Stimulated activated CD8-positive, alpha-beta memory T cell treated with anti-CD3 and anti-CD28 coated beads, Interleukin-4, amount 100 ng/mL, for 4 hours (primary cell): ENCODE measurements at places on chromosomes 6 and 20.

- no peak for DNase-seq
Measured at GRCh38 chr6:121383478-121383877, 49.2 kb upstream of the TBC1D32 start.

GRCh38 chr6:115932481-115932880 is 128.2 kb downstream of the FRK start:
- no peak for DNase-seq

- no peak for DNase-seq
Measured at GRCh38 chr6:155510879-155511278, 55.2 kb upstream of the NOX3 start.

DNA sequence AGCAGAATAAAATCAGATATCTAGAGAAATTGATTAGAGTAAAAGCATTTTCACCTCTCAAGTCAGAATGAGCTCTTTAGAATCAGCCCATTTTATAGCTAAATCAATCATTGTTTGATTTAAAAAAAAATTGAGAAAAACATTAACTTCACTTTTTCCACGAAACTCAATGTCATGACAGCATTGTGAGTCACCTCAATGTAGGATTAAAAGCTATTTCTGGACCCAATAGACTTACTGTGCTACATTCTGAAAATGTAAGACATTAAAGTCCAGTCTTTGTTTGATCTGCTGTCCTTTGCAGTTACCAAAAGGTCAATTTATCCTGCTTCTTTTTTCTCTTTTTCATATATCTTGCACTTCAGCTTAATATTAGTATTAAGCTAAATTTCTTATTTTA is 519.4 kb upstream of the ZNF337 start:
- DNase-seq, result no peak

DNA sequence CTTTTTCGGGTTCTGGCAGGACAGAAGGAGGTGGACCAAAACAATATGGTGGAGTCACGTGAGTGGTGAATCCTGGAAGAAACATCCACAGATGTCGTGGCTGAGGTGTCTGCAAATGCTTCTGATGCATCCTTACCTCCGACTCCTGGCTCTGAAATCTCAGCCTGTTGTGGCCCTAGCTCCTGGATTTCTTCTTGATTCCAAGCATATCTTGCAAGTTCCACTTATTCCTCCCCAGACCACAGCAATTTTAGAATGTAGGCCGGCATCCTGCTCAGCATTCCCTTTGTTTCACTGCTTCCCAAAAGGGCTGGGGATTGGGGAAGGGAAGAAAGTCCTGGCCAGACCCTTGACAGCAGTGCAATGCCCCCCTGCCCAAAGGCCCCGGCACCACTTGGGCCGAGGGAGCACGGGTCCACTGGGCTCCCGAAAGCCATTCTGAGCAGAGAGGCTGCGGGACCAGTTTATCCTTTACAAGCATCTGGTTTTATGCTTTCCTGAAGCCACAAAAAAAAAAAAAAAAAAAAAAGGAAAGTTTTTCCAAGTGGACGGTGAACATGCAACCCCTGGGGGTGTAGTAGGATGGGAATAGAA is 200.9 kb upstream of the RNF24 start:
- DNase-seq, result no peak

DNA sequence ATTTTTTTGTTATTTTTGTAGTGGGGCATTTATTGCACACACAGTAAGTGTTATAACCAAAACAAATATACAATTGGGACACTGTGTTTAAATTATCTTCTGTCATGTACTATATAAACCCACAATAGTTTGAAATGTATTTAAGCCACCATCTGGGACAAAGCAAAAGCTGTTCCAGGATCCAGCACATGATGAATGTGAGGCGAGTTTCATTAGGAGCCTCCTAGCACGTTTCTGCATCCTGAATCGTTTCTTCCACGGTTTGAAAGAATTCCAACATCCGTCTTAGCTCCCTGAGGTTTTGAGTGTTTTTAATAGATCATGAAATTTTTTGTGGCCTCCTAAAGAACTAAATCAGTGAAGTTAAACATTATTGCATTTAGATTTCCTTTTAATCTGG is 65.8 kb downstream of the EYA4 start:
- DNase-seq, result no peak

DNA sequence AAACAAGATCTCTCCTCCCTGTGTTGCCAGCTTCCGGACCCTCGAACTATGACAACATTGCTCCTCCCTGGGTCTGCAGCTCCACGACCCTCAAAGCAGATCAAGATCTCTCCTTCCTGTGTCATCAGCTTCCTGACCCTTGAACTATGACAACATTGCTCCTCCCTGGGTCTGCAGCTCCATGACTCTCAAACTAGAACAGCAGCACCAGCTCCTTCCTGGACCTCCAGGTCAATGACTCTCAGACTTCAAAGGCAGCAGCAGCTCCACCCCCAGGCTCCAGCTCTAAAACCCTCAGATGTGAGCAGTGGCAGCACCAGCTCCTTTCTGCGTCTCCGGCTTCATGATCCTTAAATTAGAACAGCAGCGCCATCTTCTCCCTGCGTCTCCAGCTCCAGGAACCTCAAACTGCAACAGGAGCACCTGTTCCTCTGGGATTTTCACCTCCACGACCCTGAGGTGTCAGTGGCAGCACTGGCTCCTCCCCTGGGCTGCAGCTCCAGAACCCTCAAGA is 341.0 kb upstream of the SULF2 start:
- no peak for DNase-seq

DNA sequence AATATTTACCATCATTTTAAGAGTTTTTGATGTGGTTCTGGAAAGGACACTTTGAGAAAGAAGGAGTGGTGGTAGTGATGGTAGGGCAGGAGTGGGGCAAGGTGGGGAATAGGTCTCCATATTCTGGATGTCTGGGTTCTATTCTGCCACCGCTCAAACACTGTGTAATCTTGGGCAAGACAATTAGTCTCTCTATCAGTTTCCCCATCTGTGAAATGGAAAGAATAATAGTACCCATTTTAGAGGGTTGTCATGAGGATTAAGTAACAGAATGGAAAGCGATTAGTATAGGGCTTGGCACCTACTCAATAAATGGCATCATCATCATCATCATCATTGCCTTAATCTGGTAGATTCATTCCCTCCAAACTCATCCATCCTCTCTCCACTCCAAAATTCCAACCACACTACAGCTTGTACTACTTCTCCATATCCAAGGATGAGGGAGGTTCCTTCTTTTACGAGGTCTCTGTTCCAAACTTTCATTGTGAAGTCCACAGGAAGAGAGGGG is 982 bp upstream of the GGT7 start:
- DNase-seq, result no peak

GRCh38 chr6:170260686-170261085 is 30.2 kb downstream of the DLL1 start:
- DNase-seq, result no peak

- no peak for DNase-seq
Measured at GRCh38 chr6:160667639-160668481, 3.8 kb upstream of the LPA start.

DNA sequence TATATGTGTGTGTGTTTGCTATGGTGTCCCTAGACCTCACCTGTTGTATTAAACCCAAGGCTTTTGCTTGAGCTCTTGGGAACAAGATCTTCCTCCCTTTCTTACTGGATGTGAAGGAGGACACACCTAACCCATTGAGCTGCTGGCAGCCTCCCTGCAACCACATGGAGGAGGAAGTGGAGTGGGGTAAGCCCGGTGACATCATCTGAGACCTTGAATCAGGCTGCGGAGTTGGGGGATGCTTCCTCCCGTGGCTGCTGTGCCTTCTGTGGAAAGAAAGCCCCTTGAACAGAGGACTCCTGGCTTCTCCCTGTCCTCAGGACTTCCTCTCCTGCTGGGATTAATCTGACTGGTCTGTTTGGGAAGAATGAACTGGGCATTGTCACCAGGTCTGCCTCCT is 3.3 kb downstream of the CST11 start:
- no peak for DNase-seq

DNA sequence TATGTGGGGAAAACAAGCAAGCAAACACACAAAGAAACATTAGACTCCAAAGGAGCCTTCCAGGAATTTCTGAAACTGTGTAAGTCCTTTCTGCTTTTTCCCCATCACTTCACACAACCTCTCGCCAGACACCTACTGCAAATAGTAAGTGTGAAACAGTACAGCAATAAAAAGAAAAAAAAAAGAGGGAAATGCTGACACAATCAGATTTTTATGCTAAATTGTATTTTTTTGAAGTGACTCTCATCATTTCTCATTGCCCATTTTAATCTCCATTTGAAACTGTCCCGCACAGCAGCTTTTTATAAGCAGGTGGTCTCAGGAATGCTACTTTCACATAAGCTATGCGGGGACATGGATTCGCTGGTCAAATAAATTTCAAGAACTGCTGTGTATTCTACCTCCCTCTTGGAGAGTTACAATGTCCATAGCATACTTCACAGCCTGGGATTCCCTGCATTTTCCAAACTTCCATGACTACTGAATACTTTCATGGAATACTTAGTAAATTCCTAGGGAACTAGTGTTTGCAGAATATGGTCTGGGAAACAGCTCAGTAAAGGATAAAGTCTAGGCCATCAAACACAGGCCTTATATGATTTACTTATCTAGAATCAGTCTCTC is 139.9 kb upstream of the TSHZ2 start:
- no peak for DNase-seq

GRCh38 chr6:22783931-22784330 is 214.6 kb downstream of the HDGFL1 start:
- DNase-seq, result no peak

DNA sequence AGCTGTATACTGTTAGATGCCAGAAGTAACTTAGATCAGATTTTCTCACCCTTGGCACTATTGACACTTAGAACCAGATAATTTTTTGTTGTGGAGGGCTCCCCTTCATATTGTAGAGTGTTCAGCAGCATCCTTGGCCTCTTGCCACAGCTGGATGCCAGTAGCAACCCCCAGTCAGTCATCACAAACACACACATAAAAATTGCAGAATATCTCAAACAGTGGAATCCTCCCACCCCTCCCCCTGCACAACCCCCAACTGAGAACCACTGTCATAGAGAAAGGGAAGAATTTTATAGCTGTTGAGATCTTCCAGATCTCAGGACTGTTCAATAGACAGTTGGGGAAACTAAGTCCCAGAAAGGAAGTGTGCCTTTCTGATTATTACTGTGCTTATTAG is 81.2 kb upstream of the VSTM2L start:
- DNase-seq, result no peak

DNA sequence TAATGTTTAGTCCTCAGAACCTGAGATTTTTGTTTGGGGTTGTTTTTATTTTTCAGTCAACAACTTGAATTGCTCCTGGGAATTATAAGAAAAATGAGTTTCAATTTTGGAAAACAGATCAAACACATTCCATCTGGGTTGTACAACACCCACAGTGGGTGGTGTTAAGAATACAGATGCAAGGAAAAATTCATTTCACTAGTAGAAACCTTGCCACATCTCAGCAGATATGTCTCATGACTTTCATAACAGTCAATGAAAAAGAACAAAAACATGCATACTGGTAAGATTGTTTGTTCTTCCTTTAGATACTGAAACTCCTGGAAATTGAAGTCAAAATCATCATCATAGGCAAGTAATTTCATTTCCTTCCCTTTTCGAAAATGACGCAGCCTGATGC is 78.9 kb downstream of the MOXD1 start:
- no peak for DNase-seq

- DNase-seq, result no peak
Measured at GRCh38 chr6:66198062-66198624, 491.1 kb upstream of the EYS start.

- no peak for DNase-seq
Measured at GRCh38 chr20:19185083-19185482, 27.4 kb upstream of the SLC24A3 start.

DNA sequence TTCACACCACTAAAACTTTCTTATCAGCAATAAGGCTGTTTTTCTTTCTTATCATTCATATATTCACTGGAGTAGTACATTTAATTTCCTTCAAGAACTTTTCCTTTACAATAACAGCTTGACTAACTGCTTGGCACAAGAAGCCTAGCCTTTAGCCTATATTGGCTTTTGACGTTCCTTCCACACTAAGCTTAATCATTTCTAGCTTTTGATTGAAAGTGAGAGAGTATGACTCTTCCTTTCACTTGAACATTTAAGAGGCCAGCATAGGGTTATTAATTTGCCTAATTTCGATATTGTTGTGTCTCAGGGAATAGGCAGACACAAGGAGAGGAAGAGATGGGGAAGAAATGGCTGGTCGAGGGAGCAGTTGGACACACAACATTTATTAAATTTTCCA is 23.6 kb downstream of the THEMIS start:
- DNase-seq, result no peak

DNA sequence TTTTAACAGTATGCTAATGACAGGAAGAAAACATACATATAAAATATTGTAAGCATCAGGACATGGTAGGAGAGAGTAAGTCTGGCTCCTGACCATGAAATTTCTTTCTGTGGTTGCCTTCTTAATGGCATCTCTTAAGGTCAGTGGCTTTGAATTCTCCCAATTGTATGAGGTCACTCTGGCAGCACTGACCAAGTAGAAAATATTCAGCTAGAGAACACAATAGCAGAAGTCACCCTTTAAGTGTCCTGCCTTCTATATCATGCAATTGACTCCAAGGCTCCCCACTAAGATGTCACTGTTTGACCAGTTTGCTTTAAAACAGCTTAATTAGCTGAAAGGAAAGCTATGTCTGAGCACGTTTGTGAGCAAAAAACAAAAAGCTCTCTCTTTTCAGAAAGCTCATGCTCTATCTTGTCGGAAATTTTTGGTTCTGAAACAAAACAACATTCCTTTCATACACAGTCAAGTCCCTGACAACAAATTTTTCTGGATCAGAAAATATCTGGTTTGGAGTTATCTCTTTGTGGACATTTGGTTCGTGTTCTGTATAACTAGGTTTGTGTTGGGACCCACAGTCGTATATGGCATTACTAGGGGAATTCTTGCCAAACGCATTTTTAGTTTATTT is 120.9 kb upstream of the IFNGR1 start:
- no peak for DNase-seq

DNA sequence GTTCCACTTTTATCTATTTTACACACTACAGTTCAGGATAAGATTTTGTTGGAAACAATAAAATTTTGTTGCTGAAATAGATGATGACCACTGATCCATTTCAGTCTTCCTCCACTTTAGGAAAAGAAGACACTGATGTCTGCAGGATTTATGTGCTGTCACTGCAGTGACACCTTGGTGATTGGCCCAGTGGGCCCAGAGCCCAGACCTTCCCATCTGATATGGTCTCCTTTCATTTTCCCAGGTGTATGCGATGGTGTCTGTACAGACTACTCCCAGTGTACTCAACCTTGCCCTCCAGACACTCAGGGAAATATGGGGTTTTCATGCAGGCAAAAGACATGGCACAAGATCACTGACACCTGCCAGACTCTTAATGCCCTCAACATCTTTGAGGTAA is 19.6 kb upstream of the ADGRF4 start:
- no peak for DNase-seq

GRCh38 chr20:19301843-19302242 is 89.4 kb downstream of the SLC24A3 start:
- no peak for DNase-seq

GRCh38 chr6:32854376-32855178 is 585 bp downstream of the PSMB9 start:
- peak; percentile 58 for DNase-seq

GRCh38 chr6:319177-320131 is 27.2 kb downstream of the DUSP22 start:
- DNase-seq, result no peak
